WTC11 (cell line): ENCODE measurements at places on chromosomes 4 and X. TPM values are rescaled to one million over a fixed set of nuclear protein-coding genes. Genes with fewer than 3 reads are reported as not detected.

DNA sequence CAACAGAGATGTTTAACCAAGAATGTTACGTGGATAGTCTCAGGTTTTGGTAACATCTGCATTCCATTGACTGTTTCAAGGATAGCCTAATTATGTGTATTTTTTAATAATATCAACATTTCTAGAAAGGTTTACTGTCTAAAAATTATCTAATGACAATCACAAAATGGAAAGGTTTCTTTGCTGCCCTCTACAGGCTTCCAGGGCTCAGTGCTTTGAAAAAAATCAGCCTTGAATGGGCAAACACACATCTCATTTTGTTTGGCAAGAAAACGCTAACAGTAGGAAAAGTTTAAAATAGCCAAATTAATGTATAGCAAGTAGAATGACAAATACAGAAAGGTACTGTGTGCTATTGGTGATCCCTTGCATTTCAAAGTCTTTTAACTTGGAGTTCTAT, 223.4 kb upstream of the PRPS2 start:
- no peak for DNase-seq

DNA sequence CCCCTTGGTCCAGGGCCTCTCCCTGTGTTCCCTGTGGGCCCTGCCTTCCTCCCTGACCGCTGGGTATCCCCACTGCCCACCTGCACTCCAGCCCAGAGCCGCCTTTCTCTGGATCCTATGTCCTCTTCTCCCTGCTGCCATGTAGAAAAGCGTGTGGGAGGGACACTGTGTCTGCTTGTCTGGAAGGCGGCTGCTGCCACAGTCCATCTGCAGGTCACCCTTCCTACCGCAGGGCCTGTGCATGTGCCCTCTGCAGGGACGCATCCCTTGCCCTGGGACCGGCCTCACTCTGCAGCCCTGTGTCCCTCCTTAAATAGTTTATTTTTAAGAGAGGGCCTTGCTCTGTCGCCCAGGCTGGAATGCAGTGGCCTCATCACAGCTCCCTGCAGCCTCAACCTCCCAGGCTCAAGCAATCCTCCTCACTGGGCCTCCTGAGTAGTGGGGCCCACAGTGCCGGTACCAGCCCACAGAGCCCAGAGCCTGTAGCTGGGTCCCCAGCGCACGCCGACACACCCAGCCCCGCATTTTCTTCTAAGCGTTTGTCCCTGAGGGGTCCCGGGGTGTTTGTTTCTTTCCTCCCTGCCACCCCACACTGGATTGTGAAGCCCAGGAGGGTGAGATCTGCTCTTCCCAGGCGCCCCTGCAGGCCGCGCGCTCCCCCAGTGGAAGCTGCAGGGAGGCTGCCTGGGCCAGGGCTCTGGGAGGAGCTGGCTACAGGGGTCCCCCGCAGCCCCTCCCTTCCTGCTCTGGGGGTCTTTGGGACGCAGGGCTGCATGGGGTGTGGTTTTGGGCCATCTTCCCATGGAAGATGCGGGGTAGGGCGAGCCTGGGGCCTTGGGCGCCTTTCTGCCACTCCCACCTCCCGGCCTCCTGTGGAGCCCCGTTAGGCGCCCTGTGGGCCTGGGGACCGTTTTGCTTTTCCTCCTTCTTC, 12.8 kb upstream of the NAT8L start:
- DNase-seq = no peak

- DNase-seq = no peak
These were observed 23.7 kb downstream of the ACSL1 start for GRCh38 chr4:184801781-184802696.

DNA sequence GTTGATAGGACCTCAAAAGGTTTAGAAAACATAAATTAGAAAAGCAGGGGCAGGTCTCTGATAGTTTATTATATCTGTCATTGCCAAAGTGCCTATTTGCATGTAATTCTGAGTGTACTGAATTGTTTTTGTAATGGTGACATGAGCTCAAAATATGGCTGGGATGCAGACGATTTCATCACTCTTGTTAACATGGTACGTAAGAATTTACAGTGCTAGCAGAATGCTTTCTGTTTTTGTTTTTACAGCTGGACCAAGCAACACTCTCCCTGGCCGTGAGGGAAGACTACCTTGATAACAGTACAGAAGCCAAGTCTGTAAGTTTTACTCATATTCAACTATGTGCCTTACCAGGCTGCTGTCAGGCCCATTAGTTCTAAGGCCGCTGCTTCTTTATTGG, 58.1 kb downstream of the PHEX start:
- DNase-seq = no peak

GRCh38 chr4:102878901-102879300, 10.1 kb downstream of the CISD2 start:
- no peak for DNase-seq

DNA sequence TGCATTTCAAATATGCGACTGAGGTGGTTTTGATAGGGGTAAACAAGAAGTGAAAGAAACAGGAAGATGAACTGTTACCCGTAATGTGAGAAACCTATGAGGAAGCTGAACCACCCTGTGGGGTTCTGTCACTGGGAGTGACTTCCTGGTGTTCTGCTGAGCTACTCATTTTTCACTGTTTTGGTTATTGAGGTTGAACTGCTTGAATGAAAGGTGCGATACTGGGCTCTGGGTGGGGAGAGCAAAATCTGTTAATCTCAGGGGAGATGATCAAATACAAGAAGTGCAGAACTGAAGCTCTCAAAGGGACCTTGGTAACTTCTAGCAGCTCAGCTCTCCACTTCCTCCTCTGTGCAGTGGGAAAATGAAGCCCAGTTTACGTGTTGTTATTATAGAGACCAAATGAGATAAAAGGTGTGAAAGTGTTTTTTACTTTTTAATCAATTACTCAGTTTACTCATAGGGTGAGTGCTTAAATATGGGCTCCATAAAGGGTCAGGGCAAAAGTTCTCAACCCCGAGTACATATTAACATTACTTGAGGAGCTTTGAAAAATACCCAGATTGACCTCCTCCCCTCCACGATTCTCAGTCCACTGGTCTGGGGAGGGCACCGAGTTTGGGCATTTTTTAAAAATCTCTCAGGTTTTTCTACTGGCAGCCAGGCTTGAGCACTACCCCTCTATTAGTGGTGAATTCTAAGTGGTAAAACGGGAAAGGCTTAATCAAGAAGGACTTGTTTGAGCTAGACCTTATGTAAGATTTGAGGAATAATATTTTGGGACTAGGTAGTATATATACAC, 66.7 kb downstream of the COQ2 start:
- no peak for DNase-seq

The SORBS2 gene
- 29.5 to 44.5 TPM (median 31.4 TPM) in 3 replicates for total RNA-seq

- no peak for DNase-seq
These were observed 189.1 kb upstream of the RBPJ start for GRCh38 chr4:26131711-26132110.

The PNMA6A gene
- total RNA-seq = 4.4 to 5.1 TPM (median 4.5 TPM) in 3 replicates

GRCh38 chrX:150203248-150203645, 159.9 kb upstream of the MAMLD1 start:
- DNase-seq = no peak

The SPIN4 gene
- total RNA-seq = 11.6 to 12.4 TPM (median 11.9 TPM) in 3 replicates

DNA sequence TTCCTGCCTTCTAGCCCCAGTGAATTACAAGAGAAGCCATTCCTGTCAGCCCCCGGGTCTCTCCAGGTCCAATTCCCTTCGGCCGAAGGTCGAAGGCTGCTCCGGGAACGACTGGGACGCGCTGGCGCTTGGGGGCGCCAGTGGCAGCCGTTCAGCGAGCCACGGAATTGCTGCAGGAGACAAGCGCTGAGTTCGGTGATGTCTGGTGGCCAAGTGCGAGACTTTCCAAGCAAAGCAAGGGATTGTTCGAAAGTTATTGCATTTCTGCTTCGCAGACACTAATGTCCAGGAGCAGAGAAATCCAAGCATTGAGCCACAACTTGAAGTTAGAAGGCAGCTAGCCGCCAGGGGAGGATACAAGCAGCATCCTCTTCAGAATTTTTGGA, 1.1 kb upstream of the DKK2 start:
- DNase-seq = peak; percentile 70

The HADH gene
- 39.8 to 46.8 TPM (median 43.8 TPM) in 3 replicates for total RNA-seq

The NPY2R gene
- 0.34 to 0.48 TPM (median 0.39 TPM) in 3 replicates for total RNA-seq

DNA sequence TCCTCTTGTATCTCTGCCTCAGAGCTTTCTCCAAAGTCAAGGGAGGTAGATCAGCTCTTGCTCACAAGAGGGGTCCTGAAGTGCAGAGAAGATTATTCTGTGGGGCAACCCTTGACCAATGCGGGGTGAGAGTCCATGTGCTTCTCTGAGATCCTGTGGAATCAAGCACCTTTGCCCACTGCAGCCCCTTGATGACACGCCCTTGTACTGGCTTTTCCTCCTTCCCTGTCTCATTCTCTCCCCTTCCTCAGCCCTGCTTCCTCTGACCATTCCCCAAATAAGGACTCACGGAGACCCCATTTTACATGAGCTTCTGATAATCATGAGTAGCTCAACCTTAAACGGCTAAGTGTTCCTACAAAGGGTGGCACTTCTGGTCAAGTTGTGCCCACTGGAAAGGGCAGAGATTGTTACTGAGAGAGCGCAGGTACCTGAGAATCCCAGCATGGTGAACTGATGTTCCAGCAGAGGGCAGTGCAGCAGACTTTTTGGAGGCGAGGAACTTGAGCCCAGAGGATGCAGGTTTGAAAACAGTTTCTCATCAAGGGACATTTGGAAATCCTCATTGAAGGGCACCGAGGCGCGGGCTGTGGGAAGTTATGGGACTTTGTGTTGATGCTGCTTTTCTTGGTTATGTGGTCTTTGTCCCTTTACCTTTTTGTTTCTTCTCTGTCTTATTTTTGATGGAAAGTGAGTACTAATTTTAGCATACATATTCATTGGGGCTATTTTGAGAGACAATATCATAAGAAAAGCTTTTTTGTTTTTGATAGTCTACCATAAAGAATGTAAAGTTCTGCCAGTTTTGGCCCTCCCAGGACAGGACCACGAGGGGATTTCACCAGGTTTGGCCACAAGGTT, 201.3 kb downstream of the RBM46 start:
- DNase-seq = peak; percentile 78

The GDPD2 gene
- total RNA-seq = 7.0 to 9.3 TPM (median 8.8 TPM) in 3 replicates

GRCh38 chr4:34732176-34732950, 1512.0 kb downstream of the ARAP2 start:
- DNase-seq = no peak

DNA sequence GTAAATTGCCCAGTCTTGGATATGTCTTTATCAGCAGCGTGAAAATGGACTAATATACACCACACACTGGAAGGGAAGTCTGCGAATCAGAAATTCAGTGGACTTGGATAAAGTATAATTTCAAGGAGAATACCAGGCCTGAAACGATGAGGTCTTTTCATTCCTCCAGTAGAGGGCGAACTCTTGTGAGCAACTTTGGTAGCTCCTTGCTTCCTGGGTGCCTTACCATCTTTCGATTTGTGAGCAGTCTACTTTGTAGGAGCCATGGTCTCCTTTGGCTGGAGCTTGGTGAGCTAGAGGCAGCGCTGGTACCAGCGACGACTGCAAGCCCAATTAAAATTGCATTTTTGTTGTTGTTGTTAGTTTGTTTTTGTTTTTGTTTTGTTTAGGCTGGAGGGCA, 791.9 kb downstream of the FAT4 start:
- DNase-seq = peak; percentile 22

GRCh38 chrX:26032111-26032912, 105.8 kb upstream of the MAGEB18 start:
- DNase-seq = no peak

The MAOA gene
- total RNA-seq = 6.0 to 7.6 TPM (median 6.7 TPM) in 3 replicates

The TEC gene
- 8.8 to 10.5 TPM (median 9.2 TPM) in 3 replicates for total RNA-seq

GRCh38 chr4:53189011-53189410, 176.8 kb downstream of the SCFD2 start:
- no peak for DNase-seq

- DNase-seq = no peak
These were observed 31.3 kb upstream of the DDX53 start for GRCh38 chrX:22968494-22968893.

DNA sequence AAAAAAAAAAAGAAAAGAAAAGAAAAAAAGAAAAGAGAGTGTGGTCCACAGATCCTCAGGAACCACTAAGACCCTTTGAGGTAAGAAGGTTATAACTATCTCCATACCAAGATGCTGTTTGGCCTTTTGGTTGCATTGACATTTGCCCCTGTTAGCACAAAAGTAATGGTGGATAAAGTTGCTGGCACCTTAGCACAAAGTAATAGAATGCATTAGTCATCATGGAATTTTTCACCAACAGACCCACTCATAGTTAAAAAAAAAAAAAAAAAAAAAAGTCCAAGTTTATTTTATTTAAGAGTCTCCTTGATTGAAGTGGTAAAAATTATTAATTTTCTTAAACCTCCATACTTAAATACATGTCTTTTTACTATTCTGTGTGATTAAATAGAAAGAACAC, 78.4 kb upstream of the RBPJ start:
- DNase-seq = no peak
